ENCODE measurements at places on chromosomes 13 and 19. TPM values are rescaled to one million over a fixed set of nuclear protein-coding genes. Genes with fewer than 3 reads are reported as not detected.

The ZNF565 gene
- total RNA-seq = 6.8 TPM

The APOE gene
- total RNA-seq = 2.3 TPM

The PLPPR3 gene
- total RNA-seq = 2.4 TPM

The OSCAR gene
- 0.36 TPM for total RNA-seq

The WTIP gene
- 40.2 TPM for total RNA-seq

The ENOX1 gene
- 11.9 TPM for total RNA-seq

The CILP2 gene
- 0.36 TPM for total RNA-seq

The LIG4 gene
- 11.0 TPM for total RNA-seq

The SIGLEC8 gene
- not detected for total RNA-seq

The BICRA gene
- 14.9 TPM for total RNA-seq

The CBY2 gene
- not detected for total RNA-seq

The ZIC5 gene
- not detected for total RNA-seq

The EHD2 gene
- total RNA-seq = 230 TPM

The C19orf25 gene
- 27.8 TPM for total RNA-seq

The TEX29 gene
- not detected for total RNA-seq

The TMPRSS9 gene
- not detected for total RNA-seq

The CD22 gene
- not detected for total RNA-seq

The FPR1 gene
- 0.61 TPM for total RNA-seq

The FFAR1 gene
- not detected for total RNA-seq

The KLF5 gene
- 11.7 TPM for total RNA-seq

The C5AR2 gene
- total RNA-seq = 0.32 TPM

The CPB2 gene
- total RNA-seq = not detected

The SHKBP1 gene
- total RNA-seq = 30.4 TPM

The CHAF1A gene
- total RNA-seq = 6.4 TPM

The SIGLEC5 gene
- total RNA-seq = not detected

The CEACAM21 gene
- total RNA-seq = not detected

The SPACA4 gene
- not detected for total RNA-seq

The STAP2 gene
- 3.1 TPM for total RNA-seq

The VAV1 gene
- not detected for total RNA-seq

The SOX21 gene
- total RNA-seq = not detected

The ZNF98 gene
- total RNA-seq = not detected

The FPR2 gene
- total RNA-seq = not detected

The PNMA8B gene
- total RNA-seq = 1.1 TPM

The CNMD gene
- total RNA-seq = not detected

The CHMP2A gene
- 70.1 TPM for total RNA-seq

The C19orf85 gene
- not detected for total RNA-seq

The SMAD9 gene
- 2.8 TPM for total RNA-seq

The ATXN8OS gene
- not detected for total RNA-seq

The CAB39L gene
- 14.0 TPM for total RNA-seq

The ERICH4 gene
- total RNA-seq = not detected

The IGSF23 gene
- not detected for total RNA-seq

The ZNF700 gene
- total RNA-seq = 7.9 TPM

The PDE4C gene
- total RNA-seq = 0.16 TPM

The SLC25A41 gene
- 0.12 TPM for total RNA-seq

The CEBPA gene
- 0.97 TPM for total RNA-seq

The CEACAM18 gene
- not detected for total RNA-seq

The ZFR2 gene
- under 0.01 TPM for total RNA-seq

The SERP2 gene
- 4.1 TPM for total RNA-seq

The PTH2 gene
- not detected for total RNA-seq

The VSTM2B gene
- total RNA-seq = not detected

The TYROBP gene
- not detected for total RNA-seq

The MCEMP1 gene
- total RNA-seq = not detected

The CCDC70 gene
- total RNA-seq = not detected

The CYP4F2 gene
- total RNA-seq = not detected

The KRTDAP gene
- not detected for total RNA-seq

The OR7C1 gene
- not detected for total RNA-seq

The ZNF20 gene
- 4.5 TPM for total RNA-seq

The ZNF566 gene
- total RNA-seq = 11.4 TPM

The KLK15 gene
- not detected for total RNA-seq
